Cortex of kidney (tissue), 1 donor: ENCODE measurements at places on chromosomes 5 and 9.

- no peak for DNase-seq
Observed at GRCh38 chr5:154541553-154541952, 63.5 kb upstream of the HAND1 start.

DNA sequence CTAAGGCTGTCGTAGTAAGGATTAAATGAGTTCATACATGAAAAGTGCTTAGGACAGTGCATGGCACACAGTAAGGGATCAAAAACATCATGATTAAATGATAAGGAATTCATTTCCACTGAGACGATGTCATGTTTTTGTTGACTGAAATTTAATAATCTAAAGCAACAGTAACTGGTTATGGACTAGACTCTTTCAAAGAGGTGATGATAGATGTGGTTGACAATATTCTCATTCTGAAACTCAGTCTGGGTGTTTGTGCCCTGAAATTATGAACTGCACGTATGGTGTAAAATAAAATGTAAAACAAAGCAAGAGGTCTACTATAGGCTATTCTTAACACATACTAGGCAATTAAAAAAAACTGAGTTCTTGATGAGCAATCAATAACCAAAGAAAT, 280.0 kb downstream of the DENND1A start:
- DNase-seq = no peak

GRCh38 chr9:95043826-95044225, 273.7 kb downstream of the FANCC start:
- DNase-seq = no peak

GRCh38 chr9:38681747-38682227, 38.1 kb downstream of the FAM240B start:
- no peak for DNase-seq
